Stimulated activated CD8-positive, alpha-beta memory T cell treated with anti-CD3 and anti-CD28 coated beads, Interleukin-12 subunit alpha, Interleukin-12 subunit beta, amount 100 ng/mL, for 1 hour (primary cell): ENCODE measurements at places on chromosomes 16 and 17.

GRCh38 chr17:74126179-74126900 is 77.1 kb upstream of the RPL38 start:
- DNase-seq = no peak

GRCh38 chr16:53131050-53131362 is 76.2 kb downstream of the CHD9 start:
- no peak for DNase-seq

DNA sequence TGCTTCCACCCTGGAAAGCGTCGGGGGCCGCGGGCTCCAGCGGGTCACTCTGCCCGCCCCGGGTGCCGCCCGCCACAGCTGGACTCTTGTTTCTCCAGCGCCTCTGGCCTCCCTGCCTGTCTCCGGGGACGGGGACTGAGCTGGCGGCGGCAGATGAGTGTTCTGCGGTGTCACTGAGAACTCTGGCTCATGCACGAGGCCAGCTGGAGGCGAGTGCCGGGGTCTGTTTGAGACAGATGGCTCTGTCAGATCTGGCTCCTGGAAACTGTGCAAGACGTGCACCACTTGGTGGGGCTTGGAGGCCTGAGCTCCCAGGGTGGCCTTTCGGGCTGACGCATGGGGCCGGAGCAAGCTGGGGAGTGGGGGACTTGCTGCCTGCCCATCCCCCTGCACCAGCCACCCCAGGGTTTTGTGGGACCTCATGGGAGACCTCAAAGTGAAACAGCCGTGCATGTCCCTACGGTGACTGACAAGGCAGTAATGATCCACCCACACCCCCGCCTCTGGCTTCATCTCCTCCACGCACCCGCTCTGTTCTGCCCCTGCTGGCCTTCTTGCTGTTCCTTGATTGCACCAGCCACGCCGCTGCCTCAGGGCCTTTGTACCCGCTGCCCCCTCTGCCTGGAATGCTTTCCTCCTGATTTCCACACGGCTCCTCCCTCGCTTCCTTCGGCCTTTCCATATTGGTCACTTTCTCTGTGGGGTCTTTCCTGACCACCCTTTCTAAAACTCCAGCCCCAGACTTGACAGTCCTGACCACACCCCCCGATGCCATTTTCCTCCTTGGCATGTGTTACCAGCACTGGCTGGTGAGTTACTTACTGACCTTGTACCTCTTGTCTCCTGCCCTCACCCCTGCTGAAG is 174.9 kb upstream of the CIBAR2 start:
- DNase-seq = no peak

- peak; percentile 39 for DNase-seq
Observed at GRCh38 chr17:81241648-81242420, 2.7 kb downstream of the NDUFAF8 start.

DNA sequence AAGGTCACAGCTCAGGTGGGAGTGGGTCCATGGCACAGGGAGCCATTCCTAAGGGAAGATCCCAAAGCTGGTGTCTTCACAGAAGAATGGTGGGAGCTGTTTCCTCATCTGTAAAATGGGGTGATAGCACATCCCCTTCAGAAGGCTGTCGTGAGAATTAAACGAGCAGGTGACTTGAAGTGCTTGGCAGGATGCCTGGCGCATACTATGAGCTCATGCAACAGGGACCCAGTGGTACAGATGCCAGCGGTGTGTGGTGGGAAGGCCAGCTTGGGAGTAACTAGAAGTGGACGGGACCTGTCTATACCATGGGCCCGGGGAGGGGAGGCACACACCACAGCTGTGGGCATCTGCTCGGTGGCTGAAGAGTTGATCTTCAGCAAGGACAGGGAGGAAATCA is 189.3 kb upstream of the TNRC6C start:
- DNase-seq = no peak

- no peak for DNase-seq
Observed at GRCh38 chr16:2910441-2910969, 1.2 kb upstream of the FLYWCH1 start.

DNA sequence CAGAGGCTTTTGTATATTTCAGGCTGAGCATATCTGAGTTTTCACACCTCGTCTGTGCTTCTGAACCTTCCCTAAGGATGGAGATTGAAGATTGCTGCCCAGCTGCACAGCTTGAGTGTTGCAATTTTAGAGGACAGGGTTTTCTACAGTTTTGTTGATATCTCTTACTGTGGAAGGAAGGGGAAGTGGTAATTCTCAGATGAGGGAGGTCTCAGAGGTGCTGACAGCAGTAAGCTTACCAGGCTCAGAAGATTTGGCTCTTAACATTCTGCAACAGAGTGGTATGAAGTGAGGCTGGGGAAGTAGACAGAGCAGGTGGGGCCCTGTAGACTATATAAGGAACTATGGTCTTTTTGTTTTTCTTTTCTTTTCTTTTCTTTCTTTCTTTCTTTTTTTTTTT is 45.8 kb upstream of the ARHGAP17 start:
- no peak for DNase-seq

DNA sequence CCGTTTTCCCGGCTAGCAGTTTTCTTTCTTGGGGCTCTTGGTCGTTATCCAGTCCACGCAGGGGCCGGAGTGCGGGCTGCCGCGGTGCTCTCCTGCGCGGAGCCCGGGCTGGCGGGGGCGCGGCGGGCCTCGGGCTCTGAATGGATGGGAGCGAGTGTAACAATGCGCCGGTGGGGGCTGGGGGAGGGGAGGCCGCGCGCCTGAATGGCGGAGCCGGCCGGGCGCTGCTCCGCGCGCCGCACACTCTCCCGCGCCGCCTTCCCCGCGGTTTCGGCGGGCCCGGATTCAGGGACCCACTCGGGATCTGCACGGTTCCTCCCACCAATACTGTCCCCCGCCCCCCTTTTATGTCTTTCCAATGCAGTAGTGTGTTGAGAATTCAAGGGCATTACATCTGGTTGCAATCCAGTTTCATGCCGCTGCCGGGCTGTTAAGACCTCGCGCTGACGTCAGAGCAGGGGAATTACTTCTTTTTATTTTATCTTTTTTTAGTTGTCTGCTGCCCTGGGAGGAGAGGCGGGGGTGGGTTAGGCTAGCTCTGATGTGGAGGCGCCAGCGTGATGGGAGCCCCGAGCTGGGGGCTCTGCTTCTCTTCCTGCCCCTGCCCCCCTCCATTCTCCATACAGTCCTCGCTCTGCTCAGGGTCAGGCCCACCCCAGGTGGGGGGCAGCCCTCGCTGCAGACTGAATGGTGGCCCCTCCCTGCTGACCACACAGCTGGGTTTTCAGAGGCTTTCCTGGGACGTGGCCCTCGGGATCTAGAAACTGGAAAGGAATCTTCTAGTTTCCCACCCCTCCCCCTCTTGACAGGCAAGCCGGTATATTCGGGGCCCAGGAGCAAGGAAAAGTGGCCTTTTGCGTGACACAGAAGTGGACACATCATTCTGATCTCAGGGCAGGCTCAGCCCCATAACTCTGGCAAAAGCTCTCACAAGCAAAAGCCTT is 1.8 kb downstream of the RAI1 start:
- DNase-seq = no peak

GRCh38 chr16:89319886-89320781 is 102.6 kb downstream of the ZNF778 start:
- DNase-seq = no peak

GRCh38 chr17:48625495-48626244 is 488 bp downstream of the HOXB9 start:
- DNase-seq = no peak

DNA sequence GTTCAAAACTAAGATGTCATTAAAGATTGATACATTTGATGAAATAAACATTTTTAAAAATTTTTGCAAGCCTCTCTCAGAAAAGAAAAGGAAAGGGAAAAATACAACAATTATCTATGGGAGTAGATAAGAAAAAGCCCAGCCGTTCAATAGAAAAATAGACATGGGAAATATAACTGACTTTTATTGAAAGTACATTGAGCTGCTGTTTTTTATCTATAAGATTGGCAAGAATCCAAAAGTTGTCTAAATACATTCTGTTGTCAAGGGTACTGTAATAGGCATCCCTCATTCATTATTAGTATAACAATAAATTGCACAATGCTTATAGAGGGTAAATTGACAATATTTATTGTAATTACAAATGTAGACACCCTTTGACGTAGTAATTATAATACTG is 38.4 kb upstream of the IRX6 start:
- DNase-seq = no peak

DNA sequence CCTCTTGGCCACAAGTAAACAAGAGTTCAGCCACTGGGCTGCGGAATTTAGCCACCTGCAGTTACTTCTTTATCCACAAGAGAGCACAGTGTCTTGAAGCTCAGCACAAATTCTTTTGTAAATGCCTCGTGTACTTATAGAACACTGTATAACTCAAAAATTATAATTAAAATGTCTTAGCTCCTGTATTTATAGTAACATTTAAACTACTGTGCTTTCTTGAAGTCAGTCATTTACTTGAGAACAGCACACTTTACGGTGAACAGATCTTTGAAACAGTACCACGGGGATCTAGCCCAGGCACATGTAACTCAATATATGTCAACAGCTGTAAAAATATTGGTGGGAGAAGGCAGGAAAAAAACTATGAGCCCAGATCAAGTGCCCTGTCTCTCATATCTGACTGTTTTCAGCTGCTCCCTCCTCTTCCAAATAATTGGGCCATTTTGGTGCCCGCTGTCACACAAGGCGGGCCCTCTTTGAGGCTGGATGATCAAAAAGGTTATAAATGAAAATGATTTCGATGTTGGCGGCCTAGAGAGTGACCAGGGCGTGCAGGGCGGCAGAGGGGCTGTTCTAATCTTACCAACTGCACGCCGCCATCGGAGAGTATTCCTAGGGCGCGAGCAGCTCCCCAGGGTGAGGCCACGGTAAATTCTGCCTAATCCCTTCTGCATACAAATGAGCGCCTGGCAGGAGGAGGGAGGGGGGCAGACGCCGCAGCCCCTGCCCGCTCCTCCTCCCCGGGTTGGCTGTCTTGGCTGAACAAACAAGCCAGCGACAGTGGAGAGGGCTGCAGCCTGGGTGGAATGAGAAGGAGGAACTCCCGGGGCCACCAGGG is 183.2 kb downstream of the C16orf78 start:
- no peak for DNase-seq

DNA sequence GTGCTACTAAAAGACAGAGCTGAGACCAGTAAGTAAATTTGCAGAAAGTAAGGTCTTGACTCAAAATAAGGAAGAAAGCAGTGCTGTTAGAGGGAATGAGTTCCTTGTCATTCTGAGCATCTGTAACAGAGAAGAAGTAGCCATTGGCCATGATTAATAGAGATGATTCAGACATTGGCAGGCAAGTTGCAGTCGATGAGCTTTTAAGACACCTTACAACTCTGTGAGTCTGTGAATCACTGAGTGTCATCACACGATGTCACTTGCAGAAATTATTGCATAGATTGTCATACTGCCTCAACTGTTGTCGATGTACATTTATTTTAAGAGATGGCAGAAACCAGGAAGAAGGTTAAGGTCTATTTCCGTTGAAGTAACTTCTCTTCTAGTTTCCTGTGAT is 201.1 kb upstream of the CDH13 start:
- no peak for DNase-seq

GRCh38 chr17:68640242-68640989 is 39.2 kb upstream of the FAM20A start:
- DNase-seq = no peak

- no peak for DNase-seq
Observed at GRCh38 chr16:27762441-27762840, 212.5 kb downstream of the KATNIP start.

GRCh38 chr17:565521-565920 is 149.1 kb downstream of the VPS53 start:
- DNase-seq = no peak

DNA sequence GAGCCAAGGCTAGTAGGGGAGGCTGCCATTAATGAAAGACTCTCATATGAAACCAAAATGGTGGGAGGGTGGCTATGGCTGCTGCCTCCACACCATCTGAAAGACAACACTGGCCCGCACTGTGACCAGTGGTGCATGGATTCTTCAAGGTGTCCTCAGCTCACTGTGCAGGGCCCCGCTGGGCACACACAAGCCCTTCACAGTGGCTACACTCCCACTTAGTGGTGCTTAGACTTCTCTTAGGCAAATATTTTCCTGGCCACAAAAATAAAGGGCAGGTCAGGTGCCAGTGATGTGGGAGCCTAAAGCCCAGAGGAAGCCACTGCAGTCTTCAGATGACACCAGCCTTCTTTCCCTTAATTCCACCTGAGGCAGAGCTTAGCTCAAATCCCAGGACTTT is 38.1 kb upstream of the IRX3 start:
- DNase-seq = no peak

GRCh38 chr17:63247706-63248105 is 198.4 kb downstream of the CYB561 start:
- DNase-seq = no peak

DNA sequence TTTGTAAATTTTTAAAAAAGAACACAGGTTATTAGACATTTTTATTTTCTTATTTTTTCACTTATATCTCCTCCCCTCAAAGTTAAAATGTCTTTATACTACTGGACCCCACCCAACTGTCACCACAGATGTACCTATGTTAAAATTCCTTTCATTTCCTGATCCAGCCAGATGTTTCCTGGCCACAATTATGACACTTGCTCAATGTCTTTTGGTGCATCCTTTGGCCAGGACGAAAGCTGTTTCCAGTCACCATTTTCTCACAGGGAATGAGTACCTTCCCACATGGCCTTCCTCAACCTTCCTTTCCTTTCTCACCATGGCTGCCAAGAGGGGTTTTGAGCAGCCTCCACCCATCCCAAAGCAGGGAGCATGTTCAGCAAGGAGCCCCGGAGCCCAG is 365.7 kb upstream of the MAF start:
- DNase-seq = no peak

DNA sequence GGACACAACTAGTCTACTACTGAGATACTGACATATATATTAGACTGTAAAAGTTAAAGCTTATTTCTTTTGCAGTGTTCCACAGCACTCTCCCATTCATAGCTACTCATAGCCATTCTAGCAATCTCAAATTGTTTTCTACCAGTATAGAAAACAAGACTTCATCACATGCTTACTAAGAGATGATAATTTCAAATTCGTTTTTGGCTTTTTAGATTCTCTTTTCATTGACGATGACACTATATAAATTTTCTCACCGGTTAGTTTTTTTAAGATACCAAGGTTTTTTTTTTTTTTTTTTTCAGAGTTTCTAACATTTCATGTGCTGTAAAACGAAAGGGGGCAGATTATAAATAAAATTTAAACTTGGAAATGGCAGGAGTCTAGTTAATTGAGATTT is 17.9 kb downstream of the IKZF3 start:
- no peak for DNase-seq

GRCh38 chr17:4536742-4537411 is 18.3 kb downstream of the MYBBP1A start:
- DNase-seq = no peak
